ENCODE measurements at places on chromosomes 11 and 22. TPM values are rescaled to one million over a fixed set of nuclear protein-coding genes. Genes with fewer than 3 reads are reported as not detected.

Gene WBP2NL
- total RNA-seq, result under 0.01 TPM

Gene APOA4
- total RNA-seq, result not detected

Gene OTOG
- under 0.01 TPM for total RNA-seq

Gene SCGB1D2
- total RNA-seq, result not detected

Gene ZC3H12C
- total RNA-seq, result 9.0 TPM

Gene TMEM218
- total RNA-seq, result 35.4 TPM

Gene OR5D14
- not detected for total RNA-seq

Gene TAF1D
- total RNA-seq, result 155 TPM

Gene MFRP
- not detected for total RNA-seq

Gene LDHAL6A
- not detected for total RNA-seq

Gene MS4A6E
- total RNA-seq, result not detected

Gene SHANK2
- 9.6 TPM for total RNA-seq

Gene TEX54
- total RNA-seq, result not detected

Gene CNGA4
- 0.64 TPM for total RNA-seq

Gene PAMR1
- total RNA-seq, result 2.6 TPM

Gene CCDC73
- not detected for total RNA-seq

Gene BUD13
- total RNA-seq, result 12.0 TPM

Gene CDC42EP2
- total RNA-seq, result 2.6 TPM

Gene CLCF1
- total RNA-seq, result 8.9 TPM

Gene JAML
- total RNA-seq, result not detected

Gene TMPRSS4
- 48.7 TPM for total RNA-seq

Gene GGTLC2
- not detected for total RNA-seq

Gene OR8G1
- total RNA-seq, result not detected

Gene ZP1
- total RNA-seq, result not detected

Gene CLDN5
- total RNA-seq, result 7.9 TPM

Gene XKR3
- total RNA-seq, result not detected

Gene TCN1
- total RNA-seq, result 3.9 TPM

Gene TSGA10IP
- not detected for total RNA-seq

Gene C22orf31
- total RNA-seq, result not detected

Gene E2F8
- total RNA-seq, result 1.4 TPM

Gene RAG2
- total RNA-seq, result not detected

Gene MMP3
- total RNA-seq, result not detected

Gene ANO1
- total RNA-seq, result 3.0 TPM

Gene KDELR3
- 3.2 TPM for total RNA-seq

Gene EP300
- total RNA-seq, result 24.6 TPM

Gene CEND1
- not detected for total RNA-seq

Gene RFPL2
- not detected for total RNA-seq

Gene CDCA5
- total RNA-seq, result 0.43 TPM

Gene DCHS1
- total RNA-seq, result 0.21 TPM
